ENCODE measurements at places on chromosomes 3 and 15. TPM values are rescaled to one million over a fixed set of nuclear protein-coding genes. Genes with fewer than 3 reads are reported as not detected.

The SHF gene
- 0.70 TPM for polyA plus RNA-seq

The KIF15 gene
- polyA plus RNA-seq, result 32.4 TPM

The RBP2 gene
- polyA plus RNA-seq, result not detected

The CCDC54 gene
- not detected for polyA plus RNA-seq

The KLHL25 gene
- polyA plus RNA-seq, result 2.0 TPM

The MIX23 gene
- polyA plus RNA-seq, result 78.1 TPM

The IMPG2 gene
- not detected for polyA plus RNA-seq

The C3orf70 gene
- not detected for polyA plus RNA-seq

The SLITRK3 gene
- polyA plus RNA-seq, result not detected

The SV2B gene
- 1.6 TPM for polyA plus RNA-seq

The PIERCE2 gene
- polyA plus RNA-seq, result 0.40 TPM

The PLA2G4B gene
- polyA plus RNA-seq, result 6.3 TPM

The PLSCR2 gene
- not detected for polyA plus RNA-seq

The CDHR4 gene
- polyA plus RNA-seq, result not detected

The PIF1 gene
- polyA plus RNA-seq, result 28.7 TPM

The BMF gene
- polyA plus RNA-seq, result 4.0 TPM

The CPN2 gene
- not detected for polyA plus RNA-seq

The DUOXA1 gene
- not detected for polyA plus RNA-seq

The RCCD1 gene
- 29.5 TPM for polyA plus RNA-seq

The PFN2 gene
- polyA plus RNA-seq, result 11.2 TPM

The ITIH3 gene
- not detected for polyA plus RNA-seq

The EBLN2 gene
- 1.2 TPM for polyA plus RNA-seq

The INSYN1 gene
- not detected for polyA plus RNA-seq

The IGSF10 gene
- polyA plus RNA-seq, result not detected

The MGLL gene
- polyA plus RNA-seq, result 177 TPM

The SLCO2A1 gene
- not detected for polyA plus RNA-seq

The CD96 gene
- 0.81 TPM for polyA plus RNA-seq

The NPRL2 gene
- 31.7 TPM for polyA plus RNA-seq

The ECE2 gene
- polyA plus RNA-seq, result not detected

The NLGN1 gene
- polyA plus RNA-seq, result not detected

The PFKFB4 gene
- polyA plus RNA-seq, result 1.8 TPM

The MASP1 gene
- not detected for polyA plus RNA-seq

The BAHD1 gene
- polyA plus RNA-seq, result 2.1 TPM

The C3orf20 gene
- 0.56 TPM for polyA plus RNA-seq

The GATA2 gene
- not detected for polyA plus RNA-seq

The BCL2A1 gene
- 187 TPM for polyA plus RNA-seq

The UBA5 gene
- polyA plus RNA-seq, result 57.7 TPM

The CSPG5 gene
- polyA plus RNA-seq, result not detected

The GPR176 gene
- polyA plus RNA-seq, result 0.33 TPM

The CYP1A2 gene
- polyA plus RNA-seq, result 0.05 TPM

The PRKAR2A gene
- 13.1 TPM for polyA plus RNA-seq

The SOX14 gene
- polyA plus RNA-seq, result not detected

The GABRR3 gene
- not detected for polyA plus RNA-seq

The CYP8B1 gene
- not detected for polyA plus RNA-seq

The WNT7A gene
- polyA plus RNA-seq, result not detected

The LMCD1 gene
- polyA plus RNA-seq, result 1.4 TPM

The FBXL22 gene
- 2.4 TPM for polyA plus RNA-seq

The SCG5 gene
- polyA plus RNA-seq, result 0.38 TPM

The HYPK gene
- polyA plus RNA-seq, result 34.6 TPM

The GABRG3 gene
- polyA plus RNA-seq, result not detected

The ARPP19 gene
- 124 TPM for polyA plus RNA-seq

The GRK7 gene
- polyA plus RNA-seq, result 0.05 TPM

The PP2D1 gene
- polyA plus RNA-seq, result not detected

The NMNAT3 gene
- 0.16 TPM for polyA plus RNA-seq

The CADM2 gene
- polyA plus RNA-seq, result not detected
